ENCODE measurements at places on chromosomes 2 and 18. TPM values are rescaled to one million over a fixed set of nuclear protein-coding genes. Genes with fewer than 3 reads are reported as not detected.

DNA sequence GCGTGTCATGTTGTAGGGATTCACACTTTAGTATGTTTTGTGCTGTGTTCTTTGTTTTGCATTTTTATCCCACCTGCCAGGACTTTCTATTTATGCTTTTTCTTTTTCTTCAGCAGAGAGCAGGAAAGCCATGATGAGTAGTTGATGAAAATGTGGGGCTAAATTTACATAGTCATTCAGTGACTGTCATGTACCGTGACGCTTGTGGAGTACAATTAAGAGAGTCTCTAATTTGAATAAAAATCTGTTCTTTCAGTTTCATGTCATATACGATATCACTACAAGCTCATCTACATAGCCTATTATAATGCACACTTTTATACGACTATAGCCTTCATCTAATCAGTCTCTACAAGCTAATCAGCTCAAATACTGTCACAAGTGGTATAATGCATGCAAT lies 112.7 kb upstream of the SPATS2L start:
- no peak for DNase-seq
- H3K27ac ChIP-seq, result no peak overlapping the region
- H3K27me3 ChIP-seq, result no peaks in the 10 kb centered on the region
- H3K4me1 ChIP-seq, result no peaks in the 10 kb centered on the region

GRCh38 chr2:240967681-240968621 lies 30.5 kb upstream of the SNED1 start:
- no peaks in the 10 kb centered on the region for H3K27me3 ChIP-seq
- no peak for DNase-seq
- no peak overlapping the region for H3K27ac ChIP-seq

GRCh38 chr2:84904717-84905174 lies 710 bp upstream of the TMSB10 start:
- peak; percentile 70 for DNase-seq
- H3K27ac ChIP-seq, result peak overlapping the region; percentile 83
- H3K4me1 ChIP-seq, result peaks cover 27% of the 10 kb centered on the region
- no peaks in the 10 kb centered on the region for H3K27me3 ChIP-seq

- DNase-seq, result no peak
- H3K4me1 ChIP-seq, result peaks cover 22% of the 10 kb centered on the region
- H3K4me3 ChIP-seq, result no peak overlapping the region
- peaks cover 7% of the 10 kb centered on the region for H3K36me3 ChIP-seq
- no peaks in the 10 kb centered on the region for H3K27me3 ChIP-seq
Measured at GRCh38 chr18:58235001-58235436, 191.0 kb downstream of the NEDD4L start.

- H3K36me3 ChIP-seq, result no peaks in the 10 kb centered on the region
- H3K27me3 ChIP-seq, result no peaks in the 10 kb centered on the region
- no peak overlapping the region for H3K4me3 ChIP-seq
- DNase-seq, result no peak
- H3K4me1 ChIP-seq, result peaks cover 4% of the 10 kb centered on the region
Measured at GRCh38 chr18:21660078-21660477, 44.5 kb downstream of the ABHD3 start.

GYPC gene
- not detected for total RNA-seq

ARID5A gene
- 3.4 TPM for total RNA-seq

IL37 gene
- total RNA-seq, result not detected

ACMSD gene
- total RNA-seq, result not detected
